A172 (cell line): ENCODE measurements at places on chromosomes 1 and 21. TPM values are rescaled to one million over a fixed set of nuclear protein-coding genes. Genes with fewer than 3 reads are reported as not detected.
A peak's percentile ranks its signal among the peaks of the same experiment; 100 is the strongest.

Gene USH2A
- 6.9 and 8.1 TPM in 2 replicates for total RNA-seq

Gene KIF17
- total RNA-seq: 2.1 and 3.6 TPM in 2 replicates

Gene YBX1
- total RNA-seq: 744 and 821 TPM in 2 replicates

Gene DARS2
- total RNA-seq: 40.3 and 44.7 TPM in 2 replicates

Gene C1orf226
- 1.9 and 2.9 TPM in 2 replicates for total RNA-seq

Gene TAS1R1
- total RNA-seq: not detected in 2 replicates

Gene DMBX1
- total RNA-seq: 0.89 and 1.3 TPM in 2 replicates

Gene EPS8L3
- not detected in 2 replicates for total RNA-seq

Gene C1orf185
- total RNA-seq: not detected in 2 replicates

Gene TEDDM1
- not detected in 2 replicates for total RNA-seq

Gene ANKRD45
- 0.29 and 0.96 TPM in 2 replicates for total RNA-seq

Gene FCGR3A
- not detected in 2 replicates for total RNA-seq

Gene LCE2C
- not detected in 2 replicates for total RNA-seq

Gene RIMKLA
- total RNA-seq: 0.62 TPM in 1 of 2 replicates, not detected in the other

Gene CRNN
- not detected in 2 replicates for total RNA-seq

DNA sequence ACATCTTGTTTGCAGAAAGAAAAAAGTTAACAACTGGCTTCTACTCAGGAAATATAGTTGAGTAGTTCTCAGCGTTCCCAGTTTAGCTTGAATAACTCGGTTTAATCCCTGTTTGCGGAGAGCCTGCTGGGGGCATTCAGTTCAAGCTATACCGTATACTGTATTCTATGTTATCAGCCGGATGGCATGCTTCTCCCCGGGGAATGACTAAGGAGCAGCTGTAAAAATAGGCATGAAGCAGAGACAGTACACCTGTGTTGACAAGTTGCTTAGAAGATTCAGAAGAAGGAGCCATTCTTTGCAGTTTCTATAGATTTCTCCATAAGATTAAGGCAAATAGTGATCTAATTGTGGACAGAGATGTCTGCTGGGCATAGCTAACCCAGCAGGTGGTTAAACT, 267.8 kb upstream of the NCAM2 start:
- no peak for DNase-seq

GRCh38 chr1:24477309-24477708, 25.3 kb upstream of the RCAN3 start:
- no peak for DNase-seq

GRCh38 chr1:206816390-206817287, 44.3 kb upstream of the IL10 start:
- no peak for DNase-seq

- DNase-seq: no peak
These were observed 2.0 kb downstream of the CD58 start for GRCh38 chr1:116568662-116569380.

DNA sequence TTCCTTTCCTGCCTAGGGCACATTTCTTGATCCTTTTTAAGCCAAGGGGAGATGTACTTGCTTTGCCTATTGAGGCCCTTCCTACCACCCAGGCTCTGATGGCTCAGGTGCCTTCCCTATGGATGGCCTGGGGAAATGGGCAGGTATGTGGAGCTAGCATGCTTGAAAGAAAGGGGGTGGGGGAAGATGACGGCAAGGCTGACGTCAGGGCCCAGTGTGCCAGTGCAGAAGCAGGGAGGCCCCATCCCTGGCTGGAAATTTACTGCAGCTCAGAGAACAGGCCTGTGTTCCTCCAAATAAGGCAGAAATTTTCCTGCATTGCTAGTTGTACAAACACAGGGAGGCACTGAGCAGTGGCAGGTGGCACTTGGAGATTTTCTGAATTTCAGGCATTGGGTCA, 453.2 kb upstream of the VAMP3 start:
- DNase-seq: no peak

DNA sequence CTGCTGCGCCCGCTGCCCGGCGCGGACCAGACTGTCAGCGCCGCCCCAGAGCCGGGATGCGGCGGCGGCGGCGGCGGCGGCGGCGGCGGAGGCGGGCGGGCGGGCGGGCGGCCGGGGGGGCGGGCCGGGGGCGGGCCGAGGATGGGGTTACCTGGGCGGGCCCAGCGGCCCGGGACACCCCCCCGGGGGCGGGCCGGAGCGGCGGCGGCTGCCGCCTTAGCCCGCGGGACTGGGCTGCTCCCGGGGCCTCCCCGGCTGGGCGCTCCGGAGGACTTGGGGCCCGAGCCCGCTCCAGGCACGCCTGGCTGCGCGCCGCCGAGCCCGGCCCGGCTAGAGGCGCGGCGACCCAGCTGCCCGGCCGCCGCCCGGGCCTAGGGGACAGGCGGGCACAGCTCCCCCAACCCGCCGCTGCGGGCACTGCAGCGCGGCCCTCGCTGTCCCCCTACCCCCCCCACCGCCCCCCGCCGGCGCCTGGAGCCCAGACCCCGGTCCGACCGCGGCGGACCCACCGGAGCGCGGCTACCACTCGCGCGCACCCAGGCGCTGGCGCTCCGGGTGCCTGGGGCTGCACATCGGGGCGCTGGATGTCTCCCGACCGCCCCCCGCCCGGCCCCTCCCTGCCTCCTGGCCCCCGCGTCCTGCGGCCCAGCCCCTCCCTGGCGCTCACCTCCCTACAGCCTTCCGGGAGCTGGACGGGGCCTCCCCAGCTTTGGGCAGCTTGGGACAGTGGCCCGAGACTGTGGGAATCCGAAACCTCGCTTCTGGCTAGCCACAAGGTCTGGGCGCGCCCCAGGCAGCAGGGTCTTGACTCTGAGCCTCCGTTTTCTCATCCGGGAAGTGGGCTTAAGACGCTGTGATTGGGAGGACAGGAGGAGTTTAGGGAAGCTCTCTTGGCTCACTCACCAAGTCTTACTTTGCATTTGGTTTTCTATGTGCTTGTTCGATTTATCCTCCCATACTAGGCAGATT, at the start of gene WNT4:
WNT4 (minus strand) TSS at position 33 of the 969 bp plus-strand sequence. CDS start 175 bp downstream, outside the sequence.
- DNase-seq: peak; percentile 7

GRCh38 chr1:85027242-85027983, 20.9 kb downstream of the MCOLN3 start:
- no peak for DNase-seq

DNA sequence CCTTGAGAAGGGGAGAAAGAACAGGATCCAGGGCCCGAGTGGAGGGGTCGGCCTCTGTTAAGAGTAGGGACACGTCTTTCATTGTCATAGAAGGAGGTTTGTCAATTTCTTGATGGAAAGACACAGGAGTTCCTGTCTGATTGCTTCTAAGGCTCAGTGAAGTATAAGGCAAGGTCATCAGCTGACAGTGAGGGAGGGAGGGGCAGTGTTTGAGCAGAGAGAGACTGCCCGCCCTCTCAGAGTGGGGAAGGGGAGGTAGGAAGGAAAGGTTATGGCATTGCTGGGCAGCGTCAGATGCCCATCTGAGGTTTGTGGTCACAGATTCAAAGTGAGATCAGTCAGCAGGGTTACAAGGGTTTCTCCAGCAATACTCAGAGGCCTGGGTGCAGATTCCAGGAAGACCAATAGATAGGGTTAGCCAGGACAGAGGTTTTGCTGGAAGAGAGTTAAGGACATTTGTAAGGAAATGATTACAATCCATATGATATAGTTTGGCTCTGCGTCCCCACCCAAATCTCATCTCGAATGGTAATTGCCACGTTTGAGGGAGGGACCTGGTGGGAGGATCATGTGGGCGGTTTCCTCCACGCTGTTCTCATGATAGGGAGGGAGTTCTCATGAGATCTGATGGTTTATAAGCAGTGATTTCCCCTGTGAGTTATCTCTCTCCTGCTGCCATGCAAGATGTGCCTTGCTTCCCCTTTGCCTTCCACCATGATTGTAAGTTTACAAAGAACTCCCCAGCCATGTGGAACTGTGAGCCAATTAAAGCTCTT, 127.2 kb upstream of the GJB5 start:
- no peak for DNase-seq

DNA sequence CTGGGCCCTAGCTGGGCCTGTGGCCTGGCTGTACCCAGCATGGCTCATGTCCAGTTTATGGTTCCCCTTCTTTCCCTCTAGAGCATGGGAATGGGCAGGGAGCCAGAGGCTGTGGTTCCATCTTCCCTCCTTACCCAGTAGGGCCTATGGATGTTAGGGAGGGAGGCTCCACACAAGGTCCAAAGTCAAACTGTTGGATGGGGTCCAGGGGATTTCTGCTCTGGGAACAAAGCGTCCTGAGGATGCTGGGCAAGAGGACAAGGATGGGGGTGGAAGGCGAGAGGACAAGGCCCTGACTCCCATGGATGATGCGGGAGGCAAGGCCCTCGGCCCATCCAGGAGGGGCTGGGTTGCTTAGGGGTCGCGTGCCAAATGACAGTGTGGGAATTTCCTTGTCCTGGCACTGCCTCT, 17.3 kb downstream of the CSF1 start:
- DNase-seq: peak; percentile 72

- DNase-seq: no peak
These were observed 21.3 kb downstream of the NPHS2 start for GRCh38 chr1:179554427-179554826.

DNA sequence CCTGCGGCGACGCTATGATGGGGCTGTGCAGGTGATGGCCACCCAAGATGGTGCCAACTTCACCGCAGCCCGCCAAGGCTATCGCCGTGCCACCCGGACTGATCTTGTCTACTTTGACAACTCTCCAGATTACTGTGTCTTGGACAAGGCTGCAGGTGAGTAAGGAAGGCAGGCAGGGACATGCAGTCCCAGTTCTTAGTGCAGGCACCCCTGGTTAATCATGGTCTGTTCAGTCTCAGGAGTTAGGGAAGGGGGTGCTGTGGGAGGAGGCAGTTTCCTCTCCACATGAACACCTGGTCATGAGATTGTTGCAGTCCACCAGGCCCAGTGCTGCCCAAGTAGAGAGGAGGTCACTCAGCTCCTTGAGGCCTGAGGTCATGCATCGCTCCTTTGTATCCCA, 8.5 kb downstream of the WNT2B start:
- no peak for DNase-seq

DNA sequence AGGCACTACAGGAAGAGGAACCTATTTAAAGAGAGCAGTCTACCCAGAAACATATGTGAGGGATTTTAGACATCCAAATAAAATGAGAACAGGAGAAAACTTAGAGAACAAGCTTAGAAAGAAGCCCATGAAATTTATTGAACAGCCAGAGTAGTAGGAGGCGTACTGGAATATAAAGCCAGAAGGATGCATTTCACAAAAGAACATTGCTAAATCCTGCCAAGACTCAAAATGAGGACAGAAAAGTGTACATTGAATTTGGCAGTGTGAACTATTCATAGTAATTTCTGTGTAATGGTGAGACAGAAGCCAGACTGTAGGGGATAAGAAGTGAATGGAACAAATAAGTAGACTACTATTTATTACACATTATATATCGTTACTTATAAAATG, 22.5 kb downstream of the CEPT1 start:
- DNase-seq: no peak

- peak; percentile 18 for DNase-seq
These were observed 674.6 kb downstream of the PTPRC start for GRCh38 chr1:199313444-199313843.

GRCh38 chr21:28485301-28486022, 507.2 kb downstream of the LTN1 start:
- no peak for DNase-seq
